Hepatic stellate cell (primary cell): ENCODE measurements at places on chromosomes 5 and 9.
A peak's percentile ranks its signal among the peaks of the same experiment; 100 is the strongest.

GRCh38 chr5:74272024-74272775 lies 368.3 kb downstream of the ENC1 start:
- DNase-seq: peak; percentile 17

GRCh38 chr9:91421971-91422757 lies 1.5 kb downstream of the NFIL3 start:
- peak; percentile 43 for DNase-seq

- DNase-seq: no peak
These were observed 16.6 kb upstream of the INPP5E start for GRCh38 chr9:136456258-136456657.

DNA sequence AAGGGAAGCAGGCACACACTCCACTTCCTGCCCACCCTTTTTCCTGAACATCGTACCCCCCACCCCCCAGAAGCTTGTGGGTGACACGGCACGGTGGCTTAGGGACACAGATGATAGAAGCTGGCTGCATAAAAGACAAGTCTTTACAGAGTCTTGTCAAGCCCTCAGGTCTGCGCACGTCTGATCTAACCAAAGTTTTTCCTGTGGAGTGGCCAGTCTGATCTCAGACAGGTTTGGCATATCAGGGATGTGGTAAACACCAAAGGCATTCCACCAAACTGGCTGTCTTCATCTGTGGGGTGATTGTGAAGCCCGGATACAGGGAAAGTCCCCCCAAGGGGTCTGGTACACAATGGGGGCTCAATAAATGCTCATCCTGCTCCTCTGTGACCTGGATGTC lies 50.0 kb downstream of the CRB2 start:
- no peak for DNase-seq

- DNase-seq: peak; percentile 41
These were observed 218.2 kb downstream of the MAST4 start for GRCh38 chr5:66814146-66814991.

GRCh38 chr5:136055612-136056309 lies 27.0 kb downstream of the TGFBI start:
- no peak for DNase-seq
